ENCODE measurements at places on chromosomes 1 and 21.

DNA sequence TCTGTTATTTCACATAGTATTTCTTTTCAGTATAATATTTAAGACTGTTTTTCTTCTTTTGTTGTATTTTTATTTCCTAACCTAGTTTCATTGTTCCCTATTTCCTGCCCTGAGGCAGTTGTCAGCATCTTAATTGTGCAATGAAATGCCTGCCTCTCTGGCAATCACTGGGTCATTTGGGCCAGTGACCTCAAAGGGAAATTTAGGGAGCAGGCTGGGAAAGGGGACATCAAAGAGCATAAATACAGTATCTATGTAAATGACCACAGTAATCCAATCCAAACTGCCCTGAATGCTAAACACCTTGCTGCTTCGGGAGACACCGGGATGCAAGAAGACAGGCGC, 147.8 kb downstream of the TLR5 start:
- no peak for DNase-seq

- DNase-seq = no peak
Observed at GRCh38 chr1:16021681-16022080, at the start of gene CLCNKA. TSS of gene CLCNKA (plus strand) at chr1:16022036. CDS start at chr1:16022620, 584 bp downstream.

DNA sequence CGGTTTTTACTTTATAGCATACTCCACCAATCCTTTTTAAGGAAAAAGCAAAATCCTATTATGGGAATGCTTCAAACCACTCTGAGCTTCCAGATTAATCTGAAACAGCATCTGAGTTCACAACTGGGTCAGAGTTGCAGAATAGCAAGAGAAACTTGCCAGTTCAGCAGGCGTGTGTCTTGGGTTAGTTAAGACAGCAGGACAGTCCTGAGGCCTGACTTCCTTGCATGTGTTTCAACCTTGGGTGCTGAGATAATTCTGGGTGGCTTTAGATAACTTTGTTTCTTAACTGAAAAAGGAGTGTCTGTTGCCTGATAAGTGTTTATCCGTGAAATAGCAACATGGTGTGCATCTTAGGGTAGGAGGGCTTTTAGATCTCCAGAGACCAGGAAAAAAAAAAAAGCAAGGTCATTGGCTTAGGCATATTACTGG, 169.2 kb downstream of the DHRS3 start:
- peak; percentile 59 for DNase-seq

GRCh38 chr1:236636017-236636416, 31.7 kb upstream of the HEATR1 start:
- no peak for DNase-seq

DNA sequence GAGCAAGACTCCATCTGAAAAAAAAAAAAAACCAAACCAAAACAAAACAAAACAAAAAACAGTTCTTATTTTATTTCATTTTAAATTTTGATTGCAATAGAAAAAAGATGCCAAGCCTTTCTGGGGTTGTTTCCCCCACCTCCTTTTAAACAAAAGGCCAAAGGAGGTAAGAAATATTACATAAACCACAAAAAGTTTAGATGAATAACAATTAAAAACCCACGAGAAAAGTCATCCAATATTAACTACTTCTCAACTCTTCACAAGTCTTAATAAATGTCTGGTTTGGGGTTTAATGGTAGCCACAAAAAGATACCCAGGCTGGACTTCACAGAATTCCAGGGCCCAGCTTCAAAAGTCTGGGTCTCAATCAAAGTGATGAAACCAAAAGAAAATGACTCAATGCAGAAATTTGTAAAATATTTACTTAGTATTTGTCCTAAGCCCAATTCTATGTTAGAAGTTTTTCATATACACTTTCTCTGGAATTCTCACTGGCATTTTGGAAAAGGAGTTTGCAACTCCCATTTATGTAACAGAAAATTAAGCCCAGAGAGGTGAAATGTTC, 47.0 kb upstream of the SDC3 start:
- no peak for DNase-seq

DNA sequence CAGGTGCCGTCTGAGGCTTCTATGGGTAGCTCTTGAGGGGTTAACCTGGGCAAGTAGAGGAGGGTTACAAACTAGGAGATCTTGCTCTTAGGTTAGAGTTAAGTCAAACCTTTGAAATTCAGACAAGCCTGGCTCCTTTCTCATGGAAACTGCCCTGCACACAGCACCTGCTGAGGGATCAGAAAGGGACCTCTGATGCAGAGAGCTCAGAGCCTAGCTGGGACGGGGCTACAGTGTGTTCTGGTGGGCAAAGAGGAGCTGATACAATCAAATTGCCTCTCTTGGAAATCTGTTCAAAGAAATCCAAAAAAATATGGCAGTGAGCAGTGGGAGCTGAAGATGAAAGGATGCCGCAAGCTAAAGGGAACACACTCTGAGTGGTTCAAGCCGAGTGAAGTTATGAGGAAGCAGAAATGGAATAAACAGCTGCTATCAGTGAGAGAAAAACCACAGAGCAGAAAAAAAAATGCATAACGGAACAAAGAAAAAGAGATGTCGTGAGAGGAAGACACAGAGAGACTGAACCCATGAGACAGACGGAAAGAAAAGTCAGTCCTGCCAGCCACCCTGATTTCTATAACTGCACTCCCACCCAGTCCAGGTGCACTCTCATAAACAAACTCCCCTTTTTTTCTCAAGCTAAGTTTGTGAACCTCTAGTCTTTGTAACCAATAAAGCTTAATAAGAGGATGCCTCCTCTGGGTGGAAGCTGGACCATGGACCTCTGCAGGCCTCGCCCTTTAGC, 26.6 kb downstream of the PAFAH2 start:
- DNase-seq = peak; percentile 66

DNA sequence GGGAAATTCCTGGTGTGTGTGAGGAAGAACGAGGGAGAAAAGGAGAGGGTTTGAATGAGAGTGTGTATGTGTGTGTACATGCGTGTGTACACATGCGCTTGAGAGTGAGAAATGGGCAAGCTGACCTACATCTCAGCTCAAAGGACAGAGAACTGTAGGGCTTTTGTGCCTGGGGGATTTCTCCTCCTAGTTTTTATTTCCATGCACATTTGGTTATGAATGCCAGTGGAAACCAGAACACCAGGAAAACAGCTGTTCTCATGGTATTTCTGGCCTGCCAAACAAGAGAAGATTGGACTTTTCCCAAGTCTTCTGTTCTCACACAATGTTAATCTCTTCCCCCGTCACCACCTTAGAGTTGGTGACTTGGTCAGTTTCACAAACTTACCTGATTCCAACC, 45.2 kb downstream of the SLC44A3 start:
- DNase-seq = no peak

GRCh38 chr1:224707843-224708725, 92.0 kb downstream of the CNIH3 start:
- DNase-seq = no peak

- DNase-seq = no peak
Observed at GRCh38 chr1:151199873-151200581, 1.7 kb downstream of the PIP5K1A start.

DNA sequence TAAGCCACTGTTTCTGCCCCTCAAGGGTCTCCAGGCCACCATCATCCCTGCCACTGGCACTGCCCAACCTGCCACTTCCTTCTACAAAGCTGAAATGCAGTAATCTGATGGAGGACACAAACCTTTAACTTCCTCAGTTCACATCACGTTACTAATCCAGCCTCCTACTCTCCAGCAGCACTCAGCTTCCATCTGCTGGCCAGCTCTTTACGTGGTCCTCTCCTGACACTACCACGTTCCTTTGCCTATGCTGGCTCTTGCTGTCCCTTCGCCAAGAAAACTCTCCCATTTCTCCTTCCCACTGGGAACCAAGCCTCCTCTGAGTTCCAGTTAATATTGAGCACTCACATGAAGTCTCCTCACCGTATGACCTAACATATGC, 124.0 kb downstream of the EDEM3 start:
- no peak for DNase-seq

GRCh38 chr1:5691795-5692509, 300.3 kb downstream of the NPHP4 start:
- no peak for DNase-seq

DNA sequence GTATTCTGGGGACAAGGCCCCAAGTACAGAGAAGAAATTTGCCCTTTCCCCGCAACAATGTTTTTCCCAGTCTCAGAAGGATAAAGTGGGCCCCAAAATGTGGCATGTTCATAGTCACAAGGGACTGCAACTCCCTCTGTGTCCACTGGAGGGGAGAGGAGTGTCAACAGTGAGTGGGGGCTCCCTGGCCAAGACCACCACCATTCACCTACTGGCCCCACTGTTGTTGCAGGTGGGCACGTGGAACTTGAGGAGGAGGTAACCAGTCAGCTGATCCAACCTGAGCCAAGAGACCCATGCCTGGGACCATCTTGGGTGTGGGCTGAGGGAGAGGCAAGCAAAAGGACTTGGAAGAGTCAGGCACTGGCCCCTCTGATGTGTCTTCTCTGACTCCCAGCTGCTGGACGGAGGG, 777 bp downstream of the NUDT17 start:
- DNase-seq = peak; percentile 71

GRCh38 chr1:18926315-18927081, 24.1 kb upstream of the ALDH4A1 start:
- peak; percentile 89 for DNase-seq
